ENCODE measurements at places on chromosomes 7 and 10. TPM values are rescaled to one million over a fixed set of nuclear protein-coding genes. Genes with fewer than 3 reads are reported as not detected.

DNA sequence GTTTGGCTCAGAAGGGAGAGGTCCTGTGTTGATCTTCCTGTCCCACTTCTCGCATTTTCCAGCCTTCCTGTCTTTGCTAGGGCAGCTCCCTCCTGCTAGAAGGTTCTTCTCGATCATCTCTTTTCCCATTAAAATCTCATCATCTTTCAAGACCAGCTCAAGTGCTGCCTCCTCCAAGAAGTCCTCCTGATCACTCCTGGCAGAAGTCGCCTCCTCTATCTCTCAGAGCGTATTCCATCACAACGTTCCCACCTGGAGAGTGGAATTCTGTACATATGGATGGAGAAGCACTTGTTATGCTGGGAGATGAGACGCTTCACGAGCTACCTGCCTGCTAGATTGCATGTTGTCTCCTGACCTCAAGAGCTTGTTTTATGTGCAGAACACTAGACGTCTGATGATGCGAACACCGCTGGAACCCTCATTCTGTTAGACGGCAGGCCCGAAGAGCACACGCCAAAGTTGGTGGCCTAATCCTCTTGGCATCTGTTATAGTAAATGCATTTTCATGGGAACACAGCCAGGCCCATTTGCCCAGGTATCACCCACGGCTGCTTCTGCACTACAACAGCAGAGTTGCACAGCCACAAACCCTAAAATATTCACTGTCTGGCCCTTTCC, 68.0 kb upstream of the INSIG1 start:
- DNase-seq: no peak

DNA sequence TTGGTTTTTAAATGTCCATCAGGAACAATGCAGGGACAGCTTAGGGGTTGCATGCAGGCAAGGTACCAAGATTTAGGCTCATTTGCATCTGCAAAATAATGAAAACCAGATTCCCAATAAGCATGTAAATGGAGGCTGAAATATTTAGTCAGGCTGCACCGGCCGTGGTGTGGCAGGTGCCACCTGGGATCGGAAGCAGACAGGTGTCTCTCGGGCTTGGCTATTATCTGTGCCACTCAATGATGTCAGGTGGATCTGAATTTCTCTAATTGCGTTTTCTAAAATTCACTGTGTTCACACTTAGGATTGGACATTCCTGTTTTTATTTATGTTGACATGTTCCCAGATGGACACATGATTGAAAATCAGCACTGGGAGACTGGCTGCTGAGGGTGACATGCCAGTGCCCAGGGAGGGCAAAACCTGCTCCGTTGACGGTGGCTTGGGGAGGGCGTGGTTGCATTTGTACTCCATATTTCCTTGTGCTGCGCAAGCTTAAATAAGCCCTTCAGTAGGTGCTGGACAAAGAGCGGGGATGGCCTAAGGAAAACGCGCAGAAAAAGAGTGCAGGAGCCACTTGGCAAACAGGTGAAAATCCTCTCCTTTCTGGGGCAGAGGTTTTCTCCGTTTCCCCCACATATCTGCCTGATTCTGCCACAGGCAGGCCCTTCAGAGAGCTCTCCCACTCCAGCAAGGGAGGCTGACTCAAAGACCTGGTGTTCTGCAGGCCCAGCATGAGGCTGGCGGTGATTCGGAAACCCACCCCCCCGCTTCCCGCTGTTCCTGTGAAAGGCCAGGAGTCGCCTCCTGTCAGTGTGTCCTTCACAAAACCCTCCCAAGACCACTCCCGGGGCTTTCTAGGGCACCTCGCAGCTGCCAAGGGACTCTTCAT, 142.5 kb downstream of the WDR37 start:
- DNase-seq: no peak

GRCh38 chr10:76195654-76196390, 764.4 kb downstream of the LRMDA start:
- DNase-seq: no peak

GRCh38 chr7:34309116-34309515, 348.9 kb upstream of the NPSR1 start:
- DNase-seq: no peak

- no peak for DNase-seq
Observed at GRCh38 chr10:44064987-44065787, 319.7 kb downstream of the CXCL12 start.

GRCh38 chr10:7756360-7756992, 31.3 kb downstream of the KIN start:
- DNase-seq: no peak

The MYOZ1 gene
- total RNA-seq: 51.0 TPM

The INTS1 gene
- 29.0 TPM for total RNA-seq

The TMEM196 gene
- not detected for total RNA-seq

DNA sequence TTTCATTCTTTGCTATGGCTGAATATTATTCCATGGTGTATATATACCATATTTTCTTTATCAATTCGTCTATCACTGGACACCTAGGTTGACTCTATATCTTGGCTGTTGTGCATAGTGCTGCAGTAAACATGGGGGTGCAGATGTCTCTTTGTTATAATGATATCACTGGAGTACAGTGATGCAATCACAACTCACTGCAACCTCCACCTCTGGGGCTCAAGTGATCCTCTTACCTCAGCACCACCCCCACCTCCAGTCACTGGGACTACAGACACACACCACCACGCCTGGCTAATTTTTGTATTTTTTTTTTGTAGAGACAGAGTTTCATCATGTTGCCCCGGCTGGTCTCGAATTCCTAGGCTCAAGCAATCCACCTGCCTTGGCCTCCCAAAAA, 15.6 kb downstream of the KLHL7 start:
- no peak for DNase-seq

The ADRA2A gene
- 1.2 TPM for total RNA-seq

The LLCFC1 gene
- not detected for total RNA-seq

The TCF7L2 gene
- 11.3 TPM for total RNA-seq

GRCh38 chr10:15316145-15316544, 54.9 kb downstream of the FAM171A1 start:
- DNase-seq: no peak

The COL1A2 gene
- total RNA-seq: 67.0 TPM

GRCh38 chr7:44515590-44516268, 25.3 kb upstream of the NUDCD3 start:
- DNase-seq: no peak

DNA sequence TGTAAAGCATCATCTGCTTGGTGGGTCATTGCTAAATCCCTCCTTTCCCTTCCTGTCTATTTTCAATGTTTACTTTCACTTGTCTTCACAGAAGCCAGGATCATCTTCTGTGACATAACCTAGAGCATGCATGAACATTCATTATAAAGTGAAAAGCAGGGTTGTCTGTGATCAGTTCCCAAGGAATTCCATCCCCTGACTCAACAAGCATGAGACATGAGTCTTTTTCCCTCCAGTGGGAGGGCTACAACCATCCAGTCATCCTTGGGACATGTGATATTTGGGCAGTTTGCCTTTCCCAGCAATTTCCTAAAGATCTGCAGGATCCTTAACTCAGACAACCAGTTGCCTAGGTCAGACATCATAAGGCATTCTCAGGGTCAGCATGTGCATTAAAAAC, 166.3 kb upstream of the TMEM196 start:
- no peak for DNase-seq

DNA sequence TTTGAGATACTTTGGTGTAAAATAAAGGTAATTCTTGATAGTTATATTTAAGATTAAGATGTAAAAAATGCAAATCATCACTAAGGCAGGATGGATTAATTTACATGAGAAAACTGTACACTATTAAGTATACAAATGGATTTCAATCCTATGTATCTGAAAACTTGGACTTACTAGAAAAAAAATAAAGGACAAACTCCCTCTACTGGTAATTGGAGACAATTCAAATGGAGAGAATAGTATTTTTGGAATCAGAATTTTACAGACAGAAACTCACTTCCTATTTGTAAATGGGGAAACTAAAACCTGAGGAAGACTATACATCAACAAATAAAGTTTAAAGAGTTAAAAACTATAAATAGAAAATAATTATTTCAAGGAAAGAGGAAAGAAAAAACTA, 62.6 kb downstream of the CUL2 start:
- DNase-seq: no peak

GRCh38 chr7:45203936-45204445, 46.4 kb downstream of the RAMP3 start:
- no peak for DNase-seq

DNA sequence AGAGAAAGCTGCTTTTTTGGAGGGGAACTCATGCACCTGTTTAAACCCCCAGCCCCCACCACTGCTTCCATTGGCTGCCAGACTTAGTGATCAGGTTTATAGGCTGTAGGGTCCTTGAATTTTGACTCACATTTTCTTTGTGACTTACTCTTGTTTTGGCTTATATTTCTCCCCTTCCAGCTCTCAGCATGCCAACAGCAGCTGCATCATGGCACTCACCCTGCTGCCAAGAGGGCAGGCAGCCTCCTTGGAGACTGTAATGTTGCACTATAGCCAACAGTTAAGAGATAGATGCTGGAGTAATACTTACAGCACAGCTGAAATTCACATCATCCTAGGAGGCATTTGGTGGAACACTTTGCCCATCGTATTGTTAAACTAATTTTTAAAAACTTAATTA, 98.0 kb upstream of the GLCCI1 start:
- no peak for DNase-seq

All from right atrium auricular region (tissue), 2 donors.